CD4-positive, CD25-positive, alpha-beta regulatory T cell (primary cell): ENCODE measurements at places on chromosomes 5 and 9.

- no peak for DNase-seq
These were observed 128.1 kb downstream of the GIN1 start for GRCh38 chr5:102991802-102992201.

- no peak for DNase-seq
These were observed 375.2 kb upstream of the WWC1 start for GRCh38 chr5:167916261-167916691.

DNA sequence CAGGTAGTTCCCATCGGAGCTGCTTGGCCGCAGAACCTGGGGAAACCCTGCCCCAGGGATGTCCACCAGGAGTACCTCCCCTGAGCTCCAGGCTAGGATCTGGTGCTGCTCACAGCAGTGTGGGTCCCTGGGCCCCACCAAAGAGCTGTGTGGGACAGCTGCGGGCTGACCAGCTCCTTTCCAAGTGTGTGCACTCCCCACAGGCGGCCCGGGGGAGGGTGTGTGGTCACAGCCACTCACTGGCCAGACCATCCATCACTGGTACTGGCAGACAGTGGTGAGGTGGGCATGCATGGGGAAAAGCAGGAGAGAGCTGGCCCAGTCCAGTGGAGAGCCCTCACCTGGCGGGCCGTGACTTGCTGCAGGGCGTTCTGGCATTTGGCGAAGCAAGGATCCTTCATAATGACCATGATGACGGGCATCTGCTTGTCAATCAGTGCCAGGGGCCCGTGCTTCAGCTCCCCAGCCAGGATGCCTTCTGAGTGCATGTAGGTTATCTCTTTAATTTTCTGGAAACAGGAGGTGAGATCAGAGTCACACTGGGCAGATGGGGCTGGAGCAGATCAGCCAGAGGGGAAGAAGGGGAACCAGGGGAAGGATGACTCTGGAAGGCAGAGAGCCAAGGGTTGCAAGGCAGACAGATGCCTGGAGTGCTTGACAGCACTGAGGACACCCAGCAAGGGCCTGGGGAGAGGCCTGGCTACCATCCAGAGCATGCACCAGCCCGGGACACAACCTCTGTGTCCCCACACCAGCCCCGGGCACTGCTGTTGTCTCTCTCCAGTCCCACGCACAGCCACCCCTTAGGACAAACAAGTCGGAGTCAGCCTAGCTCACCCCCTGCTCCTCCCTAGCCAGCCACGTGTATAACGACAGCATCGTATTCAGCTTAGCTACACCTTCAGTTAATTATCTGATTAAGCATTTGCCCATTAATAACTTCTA lies 12.8 kb upstream of the MAPK9 start:
- DNase-seq, result no peak

DNA sequence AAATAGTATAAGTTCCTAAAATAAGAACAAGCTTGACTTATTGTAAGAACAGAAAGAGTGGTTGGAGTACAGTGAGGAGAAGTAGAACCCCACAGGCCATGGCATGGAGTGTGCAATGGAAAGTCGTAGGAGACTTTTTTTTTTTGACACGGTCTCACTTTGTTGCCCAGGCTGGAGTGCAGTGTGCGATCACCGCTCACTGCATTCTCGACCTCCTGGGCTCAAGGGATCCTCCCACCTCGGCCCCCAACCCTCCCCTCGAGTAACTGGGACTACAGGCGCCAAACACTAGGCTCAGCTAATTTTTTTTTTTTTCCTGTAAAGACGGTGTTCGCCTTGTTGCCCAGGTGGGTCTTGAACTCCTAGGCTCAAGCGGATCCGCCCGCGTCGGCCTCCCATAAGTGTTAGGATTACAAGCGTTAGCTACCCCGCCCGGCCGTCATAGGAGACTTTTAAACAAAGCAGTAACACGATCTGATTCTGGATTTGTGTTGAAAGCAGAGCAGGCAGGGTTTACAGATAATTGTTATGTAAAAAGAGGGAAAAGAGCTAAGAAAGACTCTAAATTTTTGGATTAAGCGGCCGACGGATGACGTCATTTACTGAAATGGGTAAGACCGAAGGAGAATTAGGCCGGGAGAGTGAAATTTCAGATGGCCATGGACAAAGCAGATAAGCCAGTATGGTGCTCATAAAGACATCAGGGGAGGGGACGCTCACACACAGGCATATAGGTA lies 752 bp downstream of the TSTD2 start:
- no peak for DNase-seq

- DNase-seq, result no peak
These were observed 302 bp downstream of the LCN9 start for GRCh38 chr9:135663451-135663770.

DNA sequence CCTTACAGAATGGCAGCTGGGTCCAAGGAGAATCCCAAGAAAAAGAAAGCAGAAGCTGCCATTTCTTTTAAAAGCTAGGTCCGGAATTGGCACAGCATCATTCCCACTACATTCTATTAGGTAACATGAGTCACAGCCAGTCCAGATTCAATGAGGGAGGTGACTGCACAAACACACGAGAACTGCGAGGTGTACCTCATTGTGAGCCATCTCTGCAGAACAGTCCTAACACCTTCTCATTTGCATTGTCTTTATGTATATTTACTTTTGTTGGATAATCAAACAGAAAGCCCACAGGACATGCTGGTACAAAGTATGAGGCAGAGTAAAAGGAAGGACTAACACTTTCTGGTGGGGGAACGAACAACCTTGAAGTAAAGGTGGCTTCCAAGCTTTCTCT lies 14.6 kb upstream of the HABP4 start:
- DNase-seq, result no peak

GRCh38 chr5:164060786-164061355 lies 555.5 kb downstream of the MAT2B start:
- no peak for DNase-seq

GRCh38 chr5:168792678-168793077 lies 213.5 kb upstream of the PANK3 start:
- no peak for DNase-seq

DNA sequence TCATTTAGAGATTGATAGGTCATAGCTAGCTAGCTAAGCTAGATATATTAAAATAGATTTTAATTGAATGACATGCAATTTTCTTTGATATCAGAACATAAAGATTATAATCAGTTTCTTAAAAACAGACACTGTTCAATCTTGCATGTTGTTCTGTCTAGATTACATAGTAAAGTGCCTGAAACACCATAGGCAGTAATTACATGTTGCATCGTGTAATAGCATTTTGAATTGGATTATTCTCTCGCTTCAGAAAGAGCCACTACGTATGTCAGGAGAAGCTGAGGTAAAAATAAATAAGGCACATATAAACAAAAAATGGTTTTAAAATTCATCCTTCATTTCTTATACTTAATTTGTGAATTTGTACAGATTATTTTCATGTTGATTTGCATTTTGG lies 148.0 kb upstream of the CDH12 start:
- no peak for DNase-seq

DNA sequence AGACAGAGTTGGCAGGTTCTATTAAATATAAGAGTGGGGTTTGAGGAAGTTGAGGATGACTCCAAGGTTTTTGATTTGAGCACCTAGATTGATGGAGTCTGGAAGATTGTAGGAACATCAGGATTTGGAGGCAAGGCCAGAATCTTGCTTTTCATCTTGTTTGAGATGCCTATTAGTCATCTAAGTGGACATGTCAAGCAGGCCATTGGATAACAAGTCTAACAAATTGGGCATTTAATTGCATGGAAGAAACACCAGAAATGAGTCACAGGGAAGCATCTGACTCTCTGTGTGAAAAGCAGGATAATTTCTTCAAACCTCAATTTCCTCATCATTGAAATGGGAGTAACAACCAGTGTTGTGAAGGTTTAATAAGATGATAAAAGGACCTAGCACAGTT lies 53.3 kb upstream of the ARL15 start:
- DNase-seq, result no peak

DNA sequence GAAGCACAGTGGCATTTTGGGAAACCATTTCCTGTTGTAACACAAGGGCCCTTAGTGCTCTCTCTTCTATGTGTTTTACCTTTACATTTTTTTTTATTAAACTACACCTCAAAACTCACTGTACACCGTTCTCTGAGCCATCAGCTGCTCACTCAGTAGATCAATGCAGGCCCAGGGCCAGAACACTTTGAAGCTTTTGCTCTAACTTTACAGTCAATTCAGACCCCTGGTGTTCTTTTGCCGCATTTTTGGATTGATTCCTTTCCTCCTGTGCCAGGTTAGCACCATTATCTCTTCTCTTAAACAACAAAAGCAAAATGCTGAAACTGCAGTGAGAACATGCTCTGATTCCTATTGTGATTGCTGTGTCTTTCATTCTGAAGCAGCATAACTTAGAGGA lies 269.8 kb upstream of the RGMB start:
- no peak for DNase-seq
